ENCODE measurements at places on chromosomes 5 and 9.

- DNase-seq, result no peak
Measured at GRCh38 chr5:89147031-89147430, 264.0 kb upstream of the MEF2C start.

DNA sequence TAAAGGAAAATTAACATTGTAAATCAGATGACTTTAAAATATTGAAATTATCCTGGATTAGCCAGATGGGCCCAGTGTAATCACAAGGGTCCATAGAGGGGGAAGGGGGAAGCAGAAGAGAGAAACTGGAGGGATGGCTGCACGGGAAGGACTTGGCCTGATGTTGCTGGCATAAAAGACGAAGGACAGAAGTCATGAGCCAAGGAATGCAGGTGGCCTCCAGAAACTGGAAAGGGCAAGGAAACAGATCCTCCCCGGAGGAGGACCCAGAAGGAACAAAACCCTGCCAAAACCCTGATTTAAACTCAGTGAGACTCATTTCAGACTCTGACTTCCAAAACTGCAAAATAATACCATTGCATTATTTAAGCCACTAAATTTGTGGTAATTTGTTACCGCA, 100.2 kb downstream of the ADAMTS2 start:
- DNase-seq, result no peak

DNA sequence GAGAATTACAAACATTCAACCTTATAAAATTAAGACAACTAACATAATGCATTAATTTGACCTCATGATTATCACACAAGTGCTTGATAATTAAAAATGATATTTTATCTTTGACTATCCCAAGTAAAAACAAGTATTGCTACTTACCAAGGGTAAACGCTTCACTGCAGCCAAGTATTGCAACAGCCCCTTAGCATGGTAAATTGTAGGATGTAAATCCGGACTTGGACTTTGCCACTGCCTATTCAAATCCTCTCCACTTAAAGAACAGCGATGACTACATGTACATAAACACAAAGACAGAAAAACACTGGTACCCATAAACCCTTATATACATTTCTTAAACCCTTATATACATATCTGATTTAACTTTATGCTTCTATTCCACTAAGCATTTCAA, 155.1 kb downstream of the AGTPBP1 start:
- DNase-seq, result no peak

DNA sequence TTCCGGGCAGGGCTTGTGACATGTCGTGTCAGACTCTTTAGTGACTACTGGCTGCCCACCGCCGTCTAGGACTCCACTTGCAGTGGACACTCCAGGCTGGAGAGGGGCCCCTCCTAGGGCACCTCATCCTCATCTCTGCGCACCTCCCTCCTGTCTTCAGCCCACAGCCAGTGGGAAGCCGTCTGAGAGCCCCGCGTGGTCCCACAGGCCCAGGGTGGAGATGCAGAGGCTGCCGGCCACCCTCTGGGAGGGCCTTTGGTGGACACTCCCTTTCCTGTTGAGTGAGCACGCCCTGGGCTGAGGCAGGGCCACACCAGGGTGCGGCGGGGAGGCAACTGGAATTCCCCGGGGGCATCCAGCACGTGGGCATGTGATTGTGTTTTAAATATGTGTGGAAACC, 80.5 kb downstream of the IRX2 start:
- no peak for DNase-seq

- DNase-seq, result no peak
Measured at GRCh38 chr5:6638236-6638635, 5.0 kb downstream of the SRD5A1 start.

GRCh38 chr5:107982703-107983425, 312.1 kb upstream of the EFNA5 start:
- no peak for DNase-seq

GRCh38 chr5:148910686-148911361, 84.4 kb downstream of the ADRB2 start:
- DNase-seq, result no peak

DNA sequence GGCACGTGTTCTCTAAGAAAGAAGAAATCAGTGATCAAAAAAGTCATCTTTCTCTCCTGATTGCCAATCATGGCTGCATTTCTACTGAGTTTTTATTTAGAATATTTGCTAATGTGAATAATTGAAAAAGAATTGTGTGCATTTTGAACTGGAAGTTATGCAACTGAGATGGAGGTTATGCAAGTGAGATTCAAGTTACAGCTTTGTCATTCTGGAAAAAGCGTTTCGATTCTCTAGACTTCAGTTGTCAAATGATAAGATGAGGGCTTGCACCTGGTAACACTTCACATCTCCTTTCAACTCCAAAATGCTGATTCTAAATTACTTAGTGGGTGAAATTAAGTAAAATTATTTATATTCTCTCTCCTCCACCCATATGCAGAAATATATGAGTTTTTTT, 36.4 kb downstream of the C6 start:
- DNase-seq, result no peak

- DNase-seq, result no peak
Measured at GRCh38 chr5:78706825-78707224, 58.3 kb upstream of the LHFPL2 start.

DNA sequence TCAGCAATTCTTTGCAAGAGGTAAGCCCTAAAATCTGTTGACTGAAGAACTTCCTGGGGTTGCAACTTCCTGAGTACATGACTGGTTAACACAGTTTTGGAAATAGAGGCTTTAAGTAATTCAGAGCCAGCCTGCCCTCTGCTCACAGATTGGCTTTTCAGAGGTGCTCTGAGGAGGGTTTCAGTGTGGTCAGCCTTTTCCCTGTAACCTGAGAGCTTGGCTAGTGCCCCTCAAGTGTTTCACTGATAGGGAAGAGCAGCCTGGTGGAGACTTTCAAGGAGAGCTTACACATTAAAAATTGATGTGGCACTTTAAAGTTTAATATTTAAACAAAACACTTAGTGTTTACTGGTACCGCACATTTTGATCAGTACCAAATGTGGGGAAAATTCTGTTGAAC, 56.7 kb upstream of the FOXB2 start:
- no peak for DNase-seq

- no peak for DNase-seq
Measured at GRCh38 chr9:116953271-116953670, 266.2 kb downstream of the TRIM32 start.

DNA sequence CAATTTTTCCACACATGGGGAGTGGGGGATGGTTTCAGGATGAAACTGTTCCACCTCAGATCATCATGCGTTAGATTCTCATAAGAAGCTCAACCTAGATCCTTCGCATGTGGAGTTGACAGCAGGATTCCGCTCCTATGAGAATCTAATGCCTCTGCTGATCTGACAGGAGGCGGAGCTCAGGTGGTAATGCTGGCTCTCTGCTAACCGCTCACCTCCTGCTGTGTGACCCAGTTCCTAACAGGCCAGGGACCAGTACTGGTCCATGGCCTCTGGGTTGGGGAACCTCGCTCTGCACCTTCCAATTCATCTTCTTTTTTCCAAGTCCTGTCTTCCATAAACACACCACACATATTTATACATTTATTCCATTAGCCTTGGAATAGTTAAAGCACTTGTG, 33.0 kb downstream of the POU5F2 start:
- DNase-seq, result no peak

GRCh38 chr5:34849253-34849652, 10.3 kb downstream of the TTC23L start:
- no peak for DNase-seq

GRCh38 chr5:41503310-41503709, 7.1 kb downstream of the PLCXD3 start:
- DNase-seq, result no peak

- DNase-seq, result no peak
Measured at GRCh38 chr9:122134822-122135528, 24.6 kb downstream of the NDUFA8 start.

DNA sequence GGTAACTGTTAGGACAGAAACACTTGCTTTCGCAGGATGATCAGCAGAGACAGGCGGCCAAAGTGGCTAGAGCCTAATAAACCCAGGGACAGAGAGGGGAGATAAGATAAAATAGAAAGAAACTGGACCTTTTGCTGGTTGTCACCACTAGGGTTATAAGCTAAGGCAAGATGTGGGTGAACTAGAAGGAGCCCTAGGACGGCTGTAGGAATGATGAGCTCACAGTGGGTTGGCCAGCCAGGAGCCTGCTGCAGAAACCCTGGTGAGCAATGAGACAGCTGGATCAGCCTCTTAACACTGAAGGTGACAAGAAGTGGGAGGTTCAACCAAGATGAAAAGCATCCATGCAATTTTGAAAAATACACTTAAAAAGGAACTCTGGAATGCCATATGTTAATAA, 13.5 kb downstream of the CTNND2 start:
- no peak for DNase-seq

DNA sequence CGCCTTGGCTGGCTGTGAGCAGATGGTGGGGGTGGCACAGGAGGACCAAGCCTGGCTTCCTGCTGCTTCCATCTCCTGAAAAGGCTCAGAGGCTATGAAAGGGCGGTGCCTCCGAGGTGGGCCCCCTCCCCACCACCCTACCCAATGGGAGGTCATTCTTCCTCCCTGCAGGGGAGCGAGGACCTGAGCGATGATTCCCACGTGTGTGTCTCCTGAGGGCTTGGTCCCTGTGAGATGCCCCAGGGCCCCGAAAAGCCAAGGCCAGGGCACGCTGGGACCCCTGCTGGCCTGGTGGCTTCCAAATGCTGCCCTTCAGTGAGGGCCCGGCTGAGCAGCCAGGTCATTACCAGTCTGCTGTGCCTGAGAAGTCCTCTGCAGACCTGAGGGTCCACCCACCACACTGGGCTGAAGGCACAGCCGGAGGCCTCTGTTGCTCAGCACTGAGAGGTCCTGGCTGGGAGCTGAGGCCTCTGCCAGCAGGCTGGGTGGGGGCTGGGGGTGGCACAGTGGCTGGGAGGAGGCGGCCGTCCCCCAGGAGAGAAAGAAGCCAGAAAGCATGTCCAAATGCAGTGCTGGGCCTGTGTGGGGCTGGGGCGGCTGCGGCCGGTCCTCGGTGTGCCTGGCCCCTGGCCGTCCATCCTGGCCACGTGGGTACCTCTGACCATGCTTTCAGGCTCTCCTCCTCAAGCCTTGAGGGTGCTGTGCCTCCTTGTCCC, 14.0 kb upstream of the SLC6A19 start:
- DNase-seq, result no peak

- no peak for DNase-seq
Measured at GRCh38 chr9:36158917-36159316, 10.3 kb upstream of the CCIN start.

GRCh38 chr9:133706307-133707050, 31.7 kb downstream of the SARDH start:
- no peak for DNase-seq

GRCh38 chr9:35295369-35296036, 133.7 kb downstream of the UNC13B start:
- no peak for DNase-seq

DNA sequence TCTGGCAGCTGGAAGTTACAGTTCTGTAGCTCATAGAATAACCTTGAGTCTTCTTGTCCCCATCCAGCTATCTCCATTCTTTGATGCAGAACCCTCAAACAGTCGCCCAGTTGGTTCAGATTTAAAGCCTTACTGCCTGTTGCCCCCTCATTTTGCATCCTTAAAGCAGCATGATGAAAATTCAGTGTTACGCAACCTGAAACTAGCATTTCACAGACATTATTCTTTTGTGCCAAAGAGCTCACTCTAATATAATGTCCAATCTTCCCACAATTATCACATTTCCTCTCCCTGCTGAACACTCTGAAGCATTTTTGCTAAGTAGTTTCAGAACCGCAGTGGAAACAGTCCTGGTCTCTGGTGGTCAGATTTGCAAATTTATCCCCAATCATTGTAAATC, 318.0 kb downstream of the PSAT1 start:
- DNase-seq, result no peak

DNA sequence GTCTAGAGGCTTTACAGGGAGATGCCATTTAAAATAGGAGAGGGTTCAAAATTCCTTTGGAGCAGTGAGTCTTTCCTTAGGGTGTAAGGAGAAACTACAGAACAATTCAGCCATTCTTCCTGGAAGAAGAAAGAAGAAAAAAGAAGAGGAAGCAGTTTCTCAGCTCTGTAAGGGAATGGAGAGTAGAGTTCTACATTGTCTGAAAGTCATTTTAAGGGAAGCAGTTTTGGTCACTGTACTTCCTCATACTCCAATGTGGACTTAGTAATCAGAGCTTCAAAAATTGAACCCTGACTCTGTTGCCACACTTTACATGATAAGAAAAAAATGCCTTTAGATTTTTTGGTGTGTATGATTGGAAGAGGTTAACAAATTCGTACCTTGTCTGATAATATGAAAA, 122.4 kb downstream of the LRRC70 start:
- no peak for DNase-seq

GRCh38 chr5:22541037-22541436, 312.1 kb downstream of the CDH12 start:
- no peak for DNase-seq

- no peak for DNase-seq
Measured at GRCh38 chr9:135850737-135851136, 56.6 kb downstream of the CAMSAP1 start.

GRCh38 chr5:163269624-163270023, 167.8 kb upstream of the CCNG1 start:
- no peak for DNase-seq

- no peak for DNase-seq
Measured at GRCh38 chr9:85744480-85744879, 2.7 kb upstream of the AGTPBP1 start.

GRCh38 chr5:68714810-68715209, 379.0 kb upstream of the SLC30A5 start:
- no peak for DNase-seq

GRCh38 chr5:175133185-175133584, 310.8 kb downstream of the DRD1 start:
- no peak for DNase-seq

GRCh38 chr5:159345336-159345735, 15.0 kb upstream of the IL12B start:
- no peak for DNase-seq

- no peak for DNase-seq
Measured at GRCh38 chr5:155799308-155799707, 527.7 kb upstream of the SGCD start.

DNA sequence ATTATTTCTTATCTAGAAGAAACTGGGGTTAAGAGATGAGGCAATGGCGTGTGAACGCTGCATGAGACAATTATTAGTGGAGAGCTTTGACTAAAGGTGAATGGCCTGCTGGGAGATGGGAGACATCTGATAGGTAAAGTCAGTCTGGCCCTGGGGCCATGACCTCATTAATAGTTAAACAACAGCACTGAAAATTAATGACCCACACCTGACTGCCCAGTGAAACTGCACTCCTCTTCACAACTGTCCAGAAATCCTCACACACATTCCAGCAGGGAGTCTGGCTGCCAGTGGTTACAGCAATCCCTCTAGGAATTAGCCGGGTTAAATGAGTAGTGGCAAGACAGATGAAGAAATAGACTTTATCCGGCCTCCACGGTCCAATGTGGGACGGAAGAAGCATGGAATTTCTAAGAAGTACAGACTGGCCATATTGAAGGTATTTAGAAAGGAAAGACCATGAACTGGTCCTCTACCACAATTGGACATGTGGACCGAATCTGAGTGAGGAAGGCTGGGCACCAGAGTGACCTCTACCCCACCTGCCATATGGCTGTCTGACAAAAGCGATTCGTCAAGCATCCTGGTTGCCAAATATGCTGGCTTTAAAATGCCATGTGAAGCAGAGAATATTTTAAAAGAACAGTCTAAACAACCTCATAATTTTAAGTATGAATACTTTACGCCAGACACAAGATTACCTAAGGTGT, 138.4 kb downstream of the EFNA5 start:
- DNase-seq, result no peak

Measured in effector CD4-positive, alpha-beta T cell (primary cell).